ENCODE measurements at places on chromosomes 16 and 17.

DNA sequence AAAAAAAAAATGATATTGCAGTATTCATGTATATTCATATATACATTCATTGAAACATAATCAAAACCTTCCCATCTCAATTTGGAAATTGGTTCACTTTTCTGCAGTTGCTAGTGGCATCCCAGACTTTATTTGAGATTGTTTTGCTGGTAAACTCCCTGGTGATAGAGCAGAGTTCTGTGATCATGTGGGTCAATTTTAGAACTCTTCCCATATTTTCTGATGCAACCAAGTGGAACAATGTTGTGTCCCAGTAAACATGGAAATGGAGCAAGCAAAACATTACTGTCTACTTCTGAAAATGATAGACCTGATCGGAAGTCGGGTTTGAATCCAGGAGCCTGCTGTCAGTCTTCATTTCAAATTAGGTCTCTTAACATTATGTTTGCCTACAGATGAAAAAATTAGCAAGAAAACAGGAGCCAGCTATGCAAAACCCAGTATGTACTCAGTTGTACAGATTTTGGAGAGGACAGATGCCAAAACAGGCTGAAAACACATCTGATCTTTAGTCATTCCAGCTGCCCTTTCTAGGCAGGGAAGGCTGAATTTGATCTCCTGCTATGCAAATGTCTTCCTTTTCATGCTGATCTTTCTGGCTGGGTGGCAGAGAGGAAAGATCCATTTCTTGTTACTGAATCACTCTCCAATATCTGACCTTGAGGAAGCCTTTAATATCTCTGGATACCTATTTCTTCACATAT lies 786.6 kb upstream of the SOX9 start:
- DNase-seq = no peak

DNA sequence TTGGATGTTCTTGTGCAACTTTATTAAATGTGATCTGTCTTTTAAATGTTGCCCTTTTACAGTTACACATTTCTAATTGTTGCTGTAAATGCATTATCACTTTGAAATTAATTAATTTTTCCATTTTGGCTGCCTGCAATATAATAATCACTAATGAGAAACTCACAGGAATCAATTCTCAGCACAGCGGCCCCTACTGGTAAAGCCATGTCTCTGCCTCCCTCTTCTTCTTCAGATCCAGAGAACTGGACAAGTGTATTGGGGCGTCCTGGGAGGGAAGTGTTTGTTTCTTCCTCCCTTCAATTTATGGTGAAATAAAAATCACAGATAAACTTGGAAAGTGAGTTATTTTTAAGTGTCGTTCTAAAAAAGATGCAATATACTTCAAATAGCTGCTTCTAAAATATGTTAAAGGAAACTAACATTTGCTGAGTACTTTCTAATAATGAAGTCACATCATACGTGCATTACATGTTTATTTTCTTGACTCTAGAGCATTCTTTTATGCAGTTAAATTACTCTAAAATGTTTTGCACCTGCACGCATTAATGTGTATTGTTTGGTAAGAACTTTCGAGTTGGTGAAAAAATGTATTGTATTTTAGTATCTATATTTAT lies 338.0 kb downstream of the WWOX start:
- no peak for DNase-seq

- no peak for DNase-seq
Measured at GRCh38 chr16:30565526-30565925, 6.0 kb downstream of the ZNF688 start.

DNA sequence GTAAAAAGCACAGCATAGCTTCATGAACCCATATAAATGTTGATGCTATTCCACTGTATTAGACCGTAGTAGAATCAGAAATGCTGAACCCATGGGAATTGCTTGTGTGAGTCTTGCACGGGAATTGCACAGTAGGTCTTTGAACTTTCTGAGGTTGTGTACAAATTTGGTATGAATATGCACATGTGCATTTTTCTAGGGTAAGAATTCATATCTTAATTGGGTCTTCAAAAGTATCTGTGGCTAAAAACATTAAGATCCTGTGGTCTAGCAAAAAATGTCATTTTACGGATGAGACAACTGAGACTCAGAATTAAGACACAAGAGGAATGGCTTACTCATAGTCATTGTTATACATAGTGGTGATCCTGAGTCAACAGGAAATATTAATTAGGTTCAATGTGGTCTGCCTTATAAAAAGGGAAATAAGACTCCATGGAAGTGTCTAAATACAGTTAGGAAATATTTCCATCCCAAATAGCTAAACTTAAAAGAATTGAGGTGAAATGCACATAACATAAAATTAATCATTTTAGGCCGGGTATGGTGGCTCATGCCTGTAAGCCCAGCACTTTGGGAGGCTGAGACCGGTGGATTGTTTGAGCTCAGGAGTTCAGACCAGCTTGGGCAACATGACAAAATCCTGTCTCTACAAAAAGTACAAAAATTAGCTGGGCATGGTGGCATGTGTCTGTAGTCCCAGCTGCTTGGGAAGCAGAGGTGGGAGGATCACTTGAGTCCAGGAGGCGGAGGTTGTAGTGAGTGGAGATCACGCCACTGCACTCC lies 22.8 kb downstream of the TAOK1 start:
- no peak for DNase-seq

Data from effector CD8-positive, alpha-beta T cell (primary cell).